ENCODE measurements at places on chromosomes 16 and 17.

DNA sequence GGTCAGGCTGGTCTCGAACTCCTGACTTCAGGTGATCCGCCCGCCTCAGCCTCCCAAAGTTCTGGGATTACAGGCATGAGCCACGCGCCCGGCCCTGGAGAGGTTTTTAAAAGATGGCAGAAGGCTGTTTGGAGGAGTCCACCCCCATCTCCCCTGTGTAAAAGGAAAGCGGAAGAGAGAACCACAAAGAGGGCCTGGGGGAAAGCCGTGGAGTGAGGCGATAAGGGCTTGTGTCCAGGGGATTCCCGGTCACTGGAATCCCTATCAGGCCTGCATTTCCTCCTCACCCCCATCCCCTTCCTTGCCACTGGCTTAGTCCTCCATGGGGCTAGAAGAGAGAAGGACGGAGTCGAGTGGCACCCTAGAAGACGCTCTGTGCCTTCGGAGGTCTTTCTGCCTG is at the start of gene GP1BA:
Gene GP1BA, plus strand, starts transcription at position 315 of the 400 bp plus-strand sequence. CDS start 328 bp downstream, outside the sequence.
- no peak for DNase-seq

DNA sequence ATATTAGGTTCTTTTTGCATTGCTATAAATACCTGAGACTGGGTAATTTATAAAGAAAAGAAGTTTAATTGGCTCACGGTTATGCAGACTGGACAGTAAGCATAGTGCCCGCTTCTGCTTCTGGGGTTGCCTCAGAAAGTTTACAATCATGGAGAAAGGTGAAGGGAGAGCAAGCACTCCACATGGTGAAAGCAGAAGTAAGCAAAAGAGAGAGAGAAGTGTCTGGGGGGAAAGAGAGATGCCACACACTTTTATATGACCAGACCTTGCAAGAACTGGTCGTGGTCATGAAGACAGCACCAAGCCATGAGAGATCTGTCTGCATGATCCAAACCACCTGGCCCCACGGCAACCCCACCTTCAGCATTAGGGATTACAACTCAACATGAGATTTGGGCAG is 45.4 kb downstream of the KCNJ16 start:
- DNase-seq: no peak

DNA sequence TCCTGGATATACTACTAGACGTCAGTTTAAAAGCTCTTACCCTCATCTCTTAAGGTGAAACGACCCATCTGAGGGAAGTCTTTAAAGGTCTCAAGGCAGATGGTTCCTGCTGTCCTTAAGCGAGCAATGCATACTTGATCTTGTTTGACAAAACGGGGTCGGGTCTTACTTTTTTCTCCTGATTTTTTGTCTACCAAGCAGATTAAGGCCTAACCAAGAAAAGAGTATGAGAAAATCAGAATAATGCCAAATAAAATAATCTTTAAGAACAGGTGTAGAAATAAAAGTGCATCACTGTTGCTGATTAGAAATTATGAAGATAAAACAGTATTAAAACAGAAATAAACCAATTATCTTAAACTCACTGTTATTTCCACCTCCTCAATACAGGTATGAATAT is 24.4 kb upstream of the RSL1D1 start:
- no peak for DNase-seq

DNA sequence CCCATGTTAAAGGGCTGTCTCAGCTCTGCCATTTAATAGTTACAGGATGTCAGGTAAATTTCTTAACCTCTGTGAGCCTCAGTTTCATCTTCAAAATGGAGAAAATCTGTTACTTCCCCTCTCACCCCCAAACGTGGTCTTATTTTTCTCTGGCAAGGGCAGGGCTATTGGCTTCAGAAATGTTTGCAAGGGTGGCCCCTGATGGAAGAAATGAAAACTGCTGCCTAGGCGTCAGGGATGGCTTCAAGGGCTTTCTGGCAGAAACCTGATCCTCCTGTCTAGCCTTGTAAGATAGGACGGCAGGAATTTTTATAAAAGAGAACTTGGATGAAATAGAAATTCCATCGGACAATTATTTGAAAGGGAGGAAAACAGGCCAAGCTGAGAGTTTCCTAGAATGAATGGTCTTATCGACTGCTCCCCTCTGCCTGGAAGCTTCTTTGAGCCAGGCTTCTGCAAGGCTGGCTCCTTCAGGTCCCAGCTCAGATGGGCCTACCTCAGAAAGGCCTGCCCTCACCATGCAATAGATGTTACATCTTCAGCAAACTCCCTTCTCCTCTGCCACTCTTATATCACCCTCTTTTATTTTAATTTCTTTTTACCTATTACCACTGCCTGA is 43.0 kb upstream of the TANGO6 start:
- peak; percentile 44 for DNase-seq

GRCh38 chr16:82882226-82882625 is 255.5 kb downstream of the CDH13 start:
- DNase-seq: no peak

GRCh38 chr16:58889516-58889915 is 155.4 kb upstream of the GOT2 start:
- no peak for DNase-seq

DNA sequence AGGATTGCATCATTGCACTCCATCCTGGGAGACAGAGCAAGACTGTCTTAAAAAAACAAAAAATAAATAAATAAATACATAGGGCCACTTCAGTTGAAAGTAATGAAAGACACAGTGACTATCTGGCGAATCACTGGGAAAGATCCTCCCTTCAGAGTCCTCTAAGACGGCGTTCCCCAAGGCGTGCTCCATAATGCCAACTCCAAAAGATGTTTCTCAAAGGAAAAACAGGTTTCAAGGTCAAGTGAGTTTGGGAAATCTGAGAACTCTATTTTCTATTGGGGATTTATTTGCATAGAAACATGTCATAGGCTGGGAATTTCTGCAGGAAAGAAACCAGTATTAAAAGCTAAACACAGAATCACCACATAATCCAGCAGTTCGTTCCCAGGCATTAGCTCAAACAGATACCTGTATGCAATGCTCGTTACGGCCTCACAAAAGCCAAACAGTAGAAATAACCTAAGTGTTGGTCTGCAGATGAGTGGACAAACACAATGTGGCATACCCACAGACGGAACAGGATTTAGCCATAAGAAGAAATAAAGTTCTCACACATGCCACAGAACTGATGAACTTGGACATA is 7.9 kb downstream of the KLHDC4 start:
- no peak for DNase-seq

GRCh38 chr16:58280846-58281301 is 14.0 kb downstream of the PRSS54 start:
- DNase-seq: no peak

DNA sequence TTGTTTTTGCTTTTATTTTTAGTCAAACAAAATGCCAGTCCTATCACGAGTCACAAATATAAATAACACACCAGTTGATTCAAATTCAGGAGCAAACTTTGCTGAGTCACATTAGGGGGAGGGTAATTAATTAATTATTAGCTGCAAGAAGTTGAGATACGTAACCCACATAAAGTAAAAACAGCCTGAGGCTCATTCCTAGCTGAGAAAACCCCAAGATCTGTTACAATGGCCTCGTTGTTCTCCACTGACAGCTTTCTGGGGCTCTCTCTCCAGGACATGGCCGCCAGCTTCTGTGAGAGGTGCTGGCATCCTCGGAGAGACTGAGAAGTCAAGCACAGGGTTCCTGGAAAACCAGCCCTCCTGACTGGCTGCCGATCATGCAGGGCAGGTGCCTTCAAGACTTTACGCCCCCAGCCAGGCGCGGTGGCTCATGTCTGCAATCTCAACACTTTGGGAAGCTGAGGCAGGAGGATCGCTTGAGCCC is 11.1 kb downstream of the RAB40B start:
- no peak for DNase-seq

GRCh38 chr17:58352596-58353388 is 791 bp upstream of the SUPT4H1 start:
- DNase-seq: no peak

- no peak for DNase-seq
Measured at GRCh38 chr17:81390873-81391255, 4.4 kb upstream of the BAHCC1 start.

DNA sequence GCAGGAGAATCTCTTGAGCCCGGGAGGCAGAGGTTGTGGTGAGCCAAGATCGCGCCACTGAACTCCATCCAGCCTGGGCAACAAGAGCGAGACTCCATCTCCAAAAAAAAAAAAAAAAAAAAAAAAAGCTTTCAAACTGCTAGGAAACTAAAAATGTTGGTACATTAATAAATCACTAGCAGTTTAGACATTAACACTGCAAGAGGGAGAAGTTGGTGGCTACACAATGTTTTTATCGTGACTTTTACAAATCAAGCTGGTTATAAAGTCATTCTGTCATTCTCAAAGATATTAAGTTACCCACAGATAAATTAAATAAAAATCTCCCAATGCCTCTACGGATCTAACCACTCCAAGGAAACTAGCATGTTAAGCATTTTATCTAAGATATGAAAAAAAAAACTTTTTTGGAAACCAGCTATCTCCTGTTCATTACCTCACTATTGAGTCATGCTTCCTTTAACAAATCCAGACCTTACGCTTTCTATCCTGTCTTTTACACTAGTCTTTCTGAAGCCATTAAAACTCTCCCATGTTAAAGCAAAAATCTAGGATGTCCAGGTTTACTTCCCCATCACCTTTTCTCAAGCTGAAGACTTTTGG is 85.9 kb upstream of the SMURF2 start:
- DNase-seq: no peak

DNA sequence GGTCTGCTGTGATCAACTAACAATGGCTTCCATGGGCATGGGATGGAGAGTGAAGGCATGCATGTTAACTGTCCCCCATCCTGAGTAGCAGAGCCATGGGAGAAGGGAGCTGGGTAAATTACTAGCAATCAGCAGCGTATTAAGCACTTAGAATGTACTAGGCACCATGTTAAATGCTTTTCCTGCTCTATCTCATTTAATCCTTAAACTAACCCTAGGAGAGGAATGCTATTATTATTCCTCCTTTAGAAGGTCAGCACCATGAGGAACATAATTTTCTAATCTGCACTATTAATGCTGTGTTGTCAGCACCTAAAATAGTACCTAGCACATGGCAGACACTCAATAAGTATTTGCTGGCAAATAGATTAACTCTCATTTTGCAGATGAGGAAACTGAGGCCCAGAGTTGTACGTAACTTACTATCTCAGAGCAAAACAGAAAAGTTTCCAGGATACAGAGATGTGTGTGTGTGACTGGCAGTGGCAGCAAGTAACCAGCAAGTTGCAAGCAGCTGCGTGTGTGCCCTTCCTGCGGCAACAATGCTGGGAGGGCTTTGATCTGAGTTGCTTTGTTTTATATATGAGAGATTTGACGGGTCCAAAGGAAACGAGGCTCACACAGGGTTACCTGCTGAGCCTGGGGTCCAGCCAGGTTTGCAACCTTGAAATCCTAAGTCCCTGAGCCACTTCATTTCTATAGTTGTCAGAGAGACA is 6.5 kb upstream of the KLHL36 start:
- DNase-seq: no peak

DNA sequence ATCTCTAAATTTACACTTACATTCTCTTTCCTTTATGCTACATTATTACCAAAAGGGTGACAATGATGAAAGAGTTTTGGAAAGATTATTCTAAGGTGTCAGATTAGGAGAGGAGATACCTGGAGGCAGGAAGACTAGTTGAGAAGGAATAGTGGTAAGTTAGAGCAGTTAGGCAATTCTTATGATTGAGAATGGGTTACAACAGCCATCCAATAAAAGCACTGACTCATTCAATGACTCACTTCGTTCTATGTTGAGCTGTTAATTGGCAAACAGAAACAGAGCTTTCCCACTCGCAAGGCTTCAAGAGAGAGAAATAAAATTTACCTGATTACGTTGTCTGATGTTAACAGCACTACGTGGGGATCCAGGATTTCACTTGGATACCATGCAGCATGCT is 5.8 kb downstream of the NUP88 start:
- no peak for DNase-seq

DNA sequence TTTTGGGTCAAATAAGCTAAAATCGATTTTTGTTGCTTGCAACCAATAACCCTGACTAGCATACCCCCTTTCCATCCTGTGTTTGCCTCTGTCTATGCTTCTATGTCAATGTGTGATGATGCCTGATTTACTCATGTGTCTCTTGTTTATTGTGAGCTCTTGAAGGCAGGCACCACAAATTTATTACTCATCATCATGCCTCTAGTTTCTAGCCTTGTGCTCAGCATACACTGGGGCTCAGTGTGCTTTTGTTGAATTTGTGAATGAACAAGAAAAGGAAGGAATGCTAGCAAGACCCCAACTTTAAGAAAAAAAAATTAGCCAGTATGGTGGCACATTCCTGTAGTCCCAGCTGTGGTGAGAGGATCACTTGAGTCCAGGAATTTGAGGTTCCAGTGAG is 119.1 kb upstream of the GPR139 start:
- DNase-seq: no peak

DNA sequence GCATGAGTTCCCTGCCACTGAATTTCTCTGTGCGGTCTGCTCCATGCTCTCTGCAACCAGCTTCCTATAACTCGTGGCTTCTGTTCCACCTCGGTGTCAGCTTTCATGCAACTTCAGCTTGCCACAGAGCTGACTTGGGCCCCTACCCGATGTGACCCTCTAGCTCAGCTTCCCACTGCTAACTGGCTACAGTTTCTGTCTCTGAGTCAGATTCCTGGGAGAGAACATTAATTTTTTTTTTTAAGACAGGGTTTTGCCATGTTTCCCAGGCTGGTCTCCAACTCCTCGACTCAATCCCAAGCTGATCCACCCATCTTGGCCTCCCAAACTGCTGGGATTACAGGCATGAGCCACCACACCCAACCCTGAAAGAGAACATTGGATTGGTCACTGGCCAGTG is 35.5 kb upstream of the PSMD7 start:
- DNase-seq: no peak

DNA sequence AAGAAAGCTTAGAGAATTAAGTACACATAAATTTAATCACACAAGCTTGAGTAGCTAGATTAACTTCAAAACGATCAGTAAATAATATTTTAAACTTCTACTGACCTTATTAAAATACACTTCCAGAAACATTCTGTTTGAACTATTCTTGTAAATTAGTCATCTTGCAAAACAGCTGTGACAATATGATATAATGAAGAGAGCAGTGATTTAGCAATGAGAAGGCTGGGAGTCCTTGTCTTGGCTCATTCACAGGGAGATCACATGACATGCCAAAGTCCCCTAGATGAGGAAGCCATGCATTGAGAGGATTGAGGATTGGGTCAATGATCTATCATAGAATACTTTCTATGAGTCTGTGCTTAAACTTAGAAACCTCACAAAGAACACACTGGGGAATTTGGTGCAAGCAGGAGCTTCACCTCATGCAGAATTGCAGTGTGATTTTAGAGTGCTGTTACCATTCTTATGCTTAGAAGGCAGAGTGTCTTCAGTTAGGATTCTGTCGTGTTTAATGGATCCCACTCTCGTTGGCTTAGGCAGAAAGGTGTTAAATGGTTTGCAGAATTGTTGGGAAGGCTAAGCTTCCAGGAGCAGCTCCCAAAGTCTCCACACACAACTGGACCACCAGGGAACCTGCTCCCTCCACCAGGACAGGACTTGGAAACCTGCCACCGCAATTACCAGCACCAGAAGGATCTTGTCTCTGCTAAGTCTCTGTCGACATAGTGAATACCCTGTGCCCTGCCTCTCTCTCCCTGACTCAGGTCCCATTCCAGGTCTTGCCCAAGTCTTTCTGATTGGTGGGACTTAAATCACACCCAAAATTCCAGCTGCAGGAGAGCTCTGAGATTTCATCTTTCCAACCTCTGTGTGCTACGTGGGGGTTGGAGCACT is 87.1 kb downstream of the USP22 start:
- DNase-seq: peak; percentile 21

All from NCI-H446 (cell line).